ENCODE measurements at places on chromosomes 5 and 9. TPM values are rescaled to one million over a fixed set of nuclear protein-coding genes. Genes with fewer than 3 reads are reported as not detected.

DNA sequence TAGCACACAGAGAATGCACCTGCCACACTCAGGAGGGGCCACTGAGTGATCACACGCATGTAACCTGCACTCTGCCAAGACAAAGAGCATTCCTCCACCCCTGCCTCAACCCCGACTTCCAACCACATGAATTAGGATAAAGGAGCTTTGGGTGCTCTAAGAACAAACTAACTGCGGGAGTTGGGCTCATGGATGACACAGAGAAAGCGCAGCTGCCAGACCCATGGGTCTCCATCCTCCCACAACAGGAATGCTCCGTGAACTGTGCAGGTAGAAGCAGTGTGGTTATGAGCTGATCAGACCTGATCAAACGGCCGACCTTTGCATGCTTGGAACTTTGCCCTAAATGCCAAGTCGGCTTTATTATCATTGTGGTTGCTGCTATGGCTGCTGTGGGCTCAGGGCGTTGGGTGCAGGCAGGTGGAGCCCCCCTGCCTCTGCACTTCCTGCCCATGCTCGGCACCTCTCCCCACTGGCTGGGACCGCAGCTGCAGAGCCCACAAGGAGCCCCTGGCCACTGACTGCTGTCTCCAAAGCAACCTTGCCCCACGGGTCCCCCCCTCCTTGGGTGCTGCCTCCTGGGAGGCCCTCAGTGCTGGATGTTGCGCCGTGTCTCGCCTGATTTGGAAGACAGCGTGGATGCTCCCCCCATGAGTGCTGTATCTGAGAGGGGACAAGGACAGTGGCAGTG is 2.6 kb upstream of the SLC6A3 start:
- no peak for DNase-seq
- no peaks in the 10 kb centered on the region for H3K4me1 ChIP-seq
- no peaks in the 10 kb centered on the region for H3K36me3 ChIP-seq
- no peak overlapping the region for H3K4me3 ChIP-seq
- peaks cover 45% of the 10 kb centered on the region for H3K27me3 ChIP-seq

GRCh38 chr5:36740259-36740898 is 134.0 kb downstream of the SLC1A3 start:
- DNase-seq: no peak
- H3K4me1 ChIP-seq: peaks cover 8% of the 10 kb centered on the region
- H3K27me3 ChIP-seq: no peaks in the 10 kb centered on the region
- no peaks in the 10 kb centered on the region for H3K36me3 ChIP-seq
- H3K27ac ChIP-seq: no peak overlapping the region

The KIAA0825 gene
- 2.5 TPM for total RNA-seq

DNA sequence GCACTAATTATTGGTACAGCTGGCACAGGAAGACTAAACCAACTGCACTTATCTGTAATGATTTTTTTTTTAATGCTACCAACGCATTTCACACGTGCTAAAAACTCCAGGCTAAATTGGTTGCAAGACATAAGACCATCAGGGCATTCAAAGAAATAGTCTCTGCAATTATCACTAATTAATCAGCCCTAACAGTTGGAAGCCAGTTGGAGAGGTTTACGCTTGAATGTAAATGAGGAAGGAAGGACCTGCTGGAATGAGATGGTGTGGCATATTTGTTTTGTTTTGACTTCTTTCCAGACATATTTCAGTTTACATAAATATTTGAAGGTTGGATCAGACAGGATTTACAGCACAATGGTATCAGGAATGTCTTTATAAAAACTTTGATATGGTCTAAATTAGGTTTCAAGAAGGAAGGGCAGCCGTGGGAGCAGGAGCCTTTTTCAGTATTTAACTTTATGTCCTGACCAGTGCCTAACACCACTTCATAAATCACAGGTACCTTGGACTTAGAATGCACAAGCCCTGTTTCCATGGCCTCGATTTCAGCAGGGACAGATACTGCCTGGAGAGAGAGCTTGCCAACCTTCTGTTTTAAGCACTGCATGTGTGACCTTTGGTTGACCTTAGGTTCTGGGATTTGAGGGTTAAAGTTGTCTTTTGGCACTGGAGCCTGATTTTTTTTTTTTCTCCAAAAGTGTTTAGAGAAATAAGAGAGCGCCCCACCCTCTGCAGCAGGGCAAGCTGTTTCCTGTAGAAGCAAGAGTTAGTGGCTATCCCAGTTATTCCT is 199.8 kb upstream of the MAP3K1 start:
- no peak overlapping the region for H3K27ac ChIP-seq
- no peak for DNase-seq
- H3K4me3 ChIP-seq: no peak overlapping the region
- H3K36me3 ChIP-seq: no peaks in the 10 kb centered on the region
- H3K27me3 ChIP-seq: no peaks in the 10 kb centered on the region

DNA sequence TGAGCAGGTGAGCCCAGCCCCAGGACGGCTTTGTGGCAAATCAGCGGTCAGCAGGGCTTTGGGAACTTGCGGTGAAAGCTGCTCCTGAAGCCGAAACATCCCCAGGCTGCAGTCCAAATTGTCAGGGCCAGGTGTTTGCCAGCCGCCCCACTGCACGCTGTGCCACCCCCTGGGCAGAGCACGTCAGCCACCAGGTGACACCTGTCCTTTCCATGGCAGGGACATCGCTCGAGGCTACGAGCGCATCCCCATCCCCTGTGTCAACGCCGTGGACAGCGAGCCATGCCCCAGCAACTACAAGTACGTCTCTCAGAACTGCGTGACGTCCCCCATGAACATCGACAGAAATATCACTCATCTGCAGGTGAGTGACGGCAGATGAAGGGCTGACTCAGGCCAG is 64.4 kb upstream of the CACNA1B start:
- no peak overlapping the region for H3K4me3 ChIP-seq
- H3K27ac ChIP-seq: no peak overlapping the region
- no peak for DNase-seq
- H3K36me3 ChIP-seq: peaks cover 64% of the 10 kb centered on the region

GRCh38 chr5:157519579-157520253 is 55.9 kb downstream of the ADAM19 start:
- H3K36me3 ChIP-seq: no peaks in the 10 kb centered on the region
- DNase-seq: no peak
- H3K4me3 ChIP-seq: no peak overlapping the region
- H3K27ac ChIP-seq: no peak overlapping the region
- H3K4me1 ChIP-seq: peaks cover 3% of the 10 kb centered on the region
- H3K27me3 ChIP-seq: no peaks in the 10 kb centered on the region

GRCh38 chr5:126615286-126615685 is 14.5 kb downstream of the PHAX start:
- DNase-seq: no peak
- peaks cover 42% of the 10 kb centered on the region for H3K36me3 ChIP-seq
- no peak overlapping the region for H3K4me3 ChIP-seq
- H3K27ac ChIP-seq: no peak overlapping the region
- H3K4me1 ChIP-seq: no peaks in the 10 kb centered on the region

DNA sequence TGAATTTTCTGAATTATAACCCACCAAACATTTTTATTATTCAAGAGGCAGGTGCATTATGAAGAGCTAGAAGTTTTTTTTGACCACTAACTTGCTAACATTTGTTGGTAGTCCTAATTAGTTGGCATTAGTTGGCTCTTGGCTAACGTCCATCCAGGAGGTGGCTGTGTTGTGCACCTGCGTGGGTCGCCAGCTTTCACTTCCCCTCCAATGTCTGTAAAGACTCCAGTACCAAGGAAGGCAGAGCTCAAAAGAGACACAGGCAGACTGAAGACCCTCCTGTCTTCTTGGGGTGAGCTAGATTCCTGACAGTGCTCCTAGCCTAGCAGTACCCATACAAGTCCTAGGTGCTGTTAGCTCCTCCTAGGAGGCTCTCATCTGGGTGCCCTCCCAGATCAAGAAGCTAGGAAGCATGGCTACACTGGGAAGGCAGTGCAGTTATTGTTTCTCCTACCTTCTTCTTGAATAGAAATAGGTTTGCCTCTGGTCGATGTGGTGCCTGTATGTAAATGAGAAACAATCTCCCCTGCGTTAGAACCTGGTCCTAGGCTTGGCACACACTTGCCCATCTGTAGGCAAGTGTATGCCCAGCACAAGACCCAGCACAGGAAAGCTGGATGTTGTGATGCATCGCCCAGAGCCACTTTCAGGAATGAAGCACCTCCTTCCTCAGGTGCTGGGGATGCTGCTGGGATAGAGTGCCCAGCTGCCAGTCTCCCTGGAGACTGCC is 190.9 kb downstream of the ICE1 start:
- H3K27ac ChIP-seq: no peak overlapping the region
- no peak overlapping the region for H3K4me3 ChIP-seq
- no peak for DNase-seq

- no peaks in the 10 kb centered on the region for H3K27me3 ChIP-seq
- H3K36me3 ChIP-seq: no peaks in the 10 kb centered on the region
- no peak overlapping the region for H3K27ac ChIP-seq
- no peak overlapping the region for H3K4me3 ChIP-seq
Measured at GRCh38 chr5:142955628-142956027, 185.5 kb downstream of the ARHGAP26 start.

- H3K4me1 ChIP-seq: no peaks in the 10 kb centered on the region
- DNase-seq: no peak
- H3K4me3 ChIP-seq: no peak overlapping the region
- no peaks in the 10 kb centered on the region for H3K27me3 ChIP-seq
- H3K36me3 ChIP-seq: no peaks in the 10 kb centered on the region
Measured at GRCh38 chr5:107135391-107135790, 535.3 kb downstream of the EFNA5 start.

The CBY3 gene
- not detected for total RNA-seq

DNA sequence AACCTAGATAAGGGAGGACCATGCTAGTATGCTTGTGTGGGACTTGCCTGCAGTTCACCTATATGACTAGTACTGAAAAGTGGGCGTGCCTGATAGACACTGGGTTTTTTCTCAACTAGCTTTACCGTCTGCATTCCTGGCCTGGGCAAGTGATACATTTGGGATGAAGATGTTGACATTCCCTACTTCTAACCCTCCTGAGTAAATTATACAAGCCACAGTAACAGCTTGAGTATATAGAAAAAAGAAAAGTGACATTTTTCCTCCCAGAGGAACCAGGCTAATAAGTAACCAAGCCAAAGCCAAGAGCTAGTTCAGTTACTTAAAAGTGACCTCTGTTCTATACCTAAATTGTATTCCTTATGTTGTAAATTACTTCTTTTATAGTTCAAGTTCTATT is 153.8 kb upstream of the CYLC2 start:
- H3K4me3 ChIP-seq: no peak overlapping the region
- no peaks in the 10 kb centered on the region for H3K27me3 ChIP-seq
- no peak overlapping the region for H3K27ac ChIP-seq
- DNase-seq: no peak

The MEIKIN gene
- total RNA-seq: not detected
